ENCODE measurements at places on chromosomes 2 and 18.

GRCh38 chr2:185274718-185275484 lies 463.7 kb upstream of the FSIP2 start:
- DNase-seq = no peak

DNA sequence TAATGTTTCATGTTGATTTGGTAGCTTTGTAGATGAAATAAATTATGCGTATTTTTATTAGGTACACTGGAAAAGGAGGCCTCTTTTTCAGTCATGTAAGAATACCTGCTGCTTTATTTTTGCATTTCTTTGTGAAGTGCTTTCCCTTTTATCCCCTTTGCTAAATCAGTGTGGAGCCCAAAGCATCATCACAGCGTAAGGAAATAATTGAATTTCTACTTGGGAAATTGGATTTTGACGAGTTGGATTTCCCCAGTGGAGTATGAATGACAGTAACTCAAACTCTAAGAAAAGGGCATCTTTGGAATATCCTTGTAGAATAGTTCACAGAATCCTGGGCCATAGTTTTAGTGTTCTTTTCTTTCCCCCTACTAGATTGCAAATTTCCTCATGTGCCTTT lies 97.2 kb downstream of the KCNJ3 start:
- DNase-seq = no peak

- DNase-seq = no peak
These were observed 147.0 kb downstream of the PPP1R1C start for GRCh38 chr2:182132605-182133004.

DNA sequence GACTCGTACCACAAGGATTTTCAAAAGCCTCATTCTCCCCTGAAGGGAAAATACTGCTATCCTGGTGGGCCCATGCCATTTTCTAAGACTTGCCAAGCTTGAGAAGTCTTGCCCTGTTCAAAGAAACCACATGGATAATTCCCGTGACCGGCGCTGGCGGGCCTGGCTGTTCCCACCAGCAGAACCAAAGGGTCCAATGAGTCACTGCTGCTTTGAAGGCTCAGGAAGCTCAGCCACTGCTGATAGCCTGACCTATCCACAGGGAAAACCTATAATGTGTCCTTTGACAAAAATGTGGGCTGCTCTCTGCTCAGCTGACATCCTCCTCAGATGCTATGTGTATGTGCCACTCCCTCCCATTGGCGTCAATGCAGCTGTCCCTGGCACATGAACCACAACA lies 137.9 kb upstream of the RAB12 start:
- DNase-seq = no peak

- no peak for DNase-seq
These were observed 80.0 kb upstream of the ERBB4 start for GRCh38 chr2:212618636-212619035.

DNA sequence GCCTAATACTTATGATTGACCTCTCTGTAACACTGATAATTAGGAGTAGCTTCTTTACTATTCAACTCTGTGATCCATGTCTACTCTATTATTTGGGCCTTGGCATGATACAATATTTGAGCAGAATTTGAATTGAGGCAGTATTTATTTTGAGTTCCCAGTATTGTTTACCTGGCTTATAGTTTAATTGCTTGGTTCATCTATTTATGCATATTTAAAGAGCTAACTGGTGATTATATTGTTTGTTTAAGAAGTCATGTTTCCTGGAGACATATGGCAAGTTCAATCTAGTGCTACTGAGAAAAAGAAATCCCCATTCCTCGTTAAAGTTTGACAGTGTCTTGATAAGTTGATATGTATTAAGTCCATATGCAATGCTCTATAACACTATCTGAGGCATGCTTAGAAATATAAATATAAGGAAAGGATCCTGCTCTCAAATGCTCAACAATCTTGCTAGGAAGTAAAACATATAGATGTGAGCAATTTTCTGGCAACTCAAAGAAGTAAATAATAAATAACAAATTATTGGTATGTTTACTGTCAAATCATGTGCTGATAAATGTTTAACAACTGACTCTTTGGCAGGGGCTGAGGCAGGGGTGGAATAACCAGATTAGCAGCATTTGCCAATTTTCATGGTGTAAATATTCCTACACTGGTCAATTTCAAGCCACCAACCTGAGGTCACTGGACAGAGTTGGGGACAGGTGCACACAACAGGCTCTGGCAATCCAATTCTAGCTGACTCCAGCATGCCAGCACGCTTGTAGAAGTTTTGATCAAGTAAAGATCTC lies 430.2 kb upstream of the PIK3C3 start:
- no peak for DNase-seq

GRCh38 chr18:10856132-10856531 lies 293.2 kb downstream of the PIEZO2 start:
- no peak for DNase-seq

GRCh38 chr18:8339952-8340351 lies 269.3 kb upstream of the RAB12 start:
- DNase-seq = no peak

DNA sequence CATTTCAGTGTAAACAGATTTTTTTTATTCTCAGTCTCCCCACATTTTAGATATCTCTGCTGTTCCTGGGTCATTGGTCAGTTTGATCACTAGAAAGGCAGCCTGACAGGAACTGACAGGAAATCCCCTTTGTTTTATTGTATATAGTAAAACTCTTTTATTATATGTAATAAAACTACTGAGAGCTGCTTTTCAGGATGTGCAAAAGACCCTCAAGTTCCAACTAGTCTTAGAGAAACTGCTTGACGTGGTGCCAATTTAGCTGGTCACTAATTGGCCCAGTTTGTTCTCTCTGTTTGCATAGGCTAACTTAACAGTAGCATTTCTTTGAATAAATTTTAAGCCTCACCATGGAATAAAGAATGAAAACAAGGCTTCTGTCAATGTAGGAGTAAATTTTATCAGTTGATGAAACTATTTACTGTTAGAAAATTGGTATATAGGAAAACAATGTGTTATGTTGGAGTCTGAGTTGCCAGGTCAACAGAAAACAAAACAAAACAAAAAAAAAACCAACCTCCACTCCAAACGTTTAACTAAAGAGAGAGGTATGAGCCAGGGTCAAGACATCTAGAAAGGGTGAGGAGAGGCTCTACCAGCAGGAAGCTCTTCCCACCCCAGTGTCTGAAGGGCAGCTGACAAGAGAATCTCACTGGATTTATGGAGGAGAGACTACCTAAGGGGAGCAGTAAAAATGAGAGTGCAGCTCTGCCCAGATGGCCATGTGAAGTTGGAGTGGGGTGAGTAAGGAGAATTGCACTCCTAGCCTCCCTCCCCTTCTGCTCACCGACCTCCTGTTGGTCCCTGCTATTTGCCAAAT lies 184.6 kb downstream of the ST6GAL2 start:
- DNase-seq = no peak

- no peak for DNase-seq
These were observed 144.7 kb downstream of the GLI2 start for GRCh38 chr2:120880381-120880780.

- DNase-seq = no peak
These were observed 124.8 kb upstream of the NYAP2 start for GRCh38 chr2:225274751-225275150.

- no peak for DNase-seq
These were observed 395.2 kb downstream of the CMPK2 start for GRCh38 chr2:6470518-6470917.

- DNase-seq = no peak
These were observed 415.0 kb upstream of the NRP2 start for GRCh38 chr2:205267323-205267722.

DNA sequence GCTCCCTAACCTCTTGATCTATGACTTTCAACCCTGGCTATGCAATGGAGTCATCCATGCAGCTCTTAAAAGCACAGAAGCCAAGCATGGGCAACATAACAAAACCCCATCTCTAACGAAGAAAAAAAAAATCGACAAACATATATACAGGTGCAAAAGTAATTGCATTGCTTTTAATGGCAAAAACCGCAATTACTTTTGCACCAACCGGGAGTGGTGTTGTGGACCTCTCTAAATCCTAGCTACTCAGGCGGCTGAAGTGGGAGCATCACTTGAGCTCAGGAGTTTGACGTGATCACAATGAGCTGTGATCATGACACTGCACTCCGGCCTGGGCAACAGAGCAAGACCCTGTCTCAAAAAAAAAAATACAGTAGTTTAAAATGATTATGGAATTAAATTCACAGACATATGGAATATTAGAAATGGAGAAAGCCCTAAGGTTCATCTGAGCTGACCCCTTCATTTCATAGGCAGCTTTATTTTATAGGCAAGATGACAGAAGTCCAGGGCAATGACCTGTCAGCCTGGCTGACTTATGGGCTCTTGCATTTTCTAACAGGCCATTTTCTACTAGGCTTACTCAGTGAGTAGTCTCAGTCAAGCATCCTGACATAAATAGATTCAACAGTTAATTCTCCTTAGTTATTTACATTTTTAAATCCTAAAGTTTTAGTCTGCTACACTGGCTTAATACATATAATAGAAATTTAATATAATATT lies 183.8 kb downstream of the ANKRD44 start:
- DNase-seq = no peak

DNA sequence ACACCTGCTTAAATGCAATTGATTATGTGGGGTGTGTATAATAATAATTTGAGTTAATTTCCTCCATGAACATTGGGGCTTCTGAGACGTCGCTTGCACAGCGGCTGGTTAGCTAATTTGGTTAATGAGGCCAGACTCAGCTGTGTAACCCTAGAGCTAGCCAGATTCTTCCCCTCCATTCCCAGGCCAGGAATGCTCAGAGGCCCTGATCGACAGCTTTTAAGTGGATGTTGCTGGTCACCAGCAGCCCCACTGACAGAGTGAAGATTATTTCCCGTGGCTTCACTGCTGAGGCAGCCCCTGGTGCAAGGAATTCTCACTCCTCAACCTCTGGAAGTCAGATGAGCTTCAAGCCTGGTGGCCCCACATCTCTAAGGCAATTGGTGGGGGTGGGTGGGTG lies 12.4 kb upstream of the EPAS1 start:
- no peak for DNase-seq

DNA sequence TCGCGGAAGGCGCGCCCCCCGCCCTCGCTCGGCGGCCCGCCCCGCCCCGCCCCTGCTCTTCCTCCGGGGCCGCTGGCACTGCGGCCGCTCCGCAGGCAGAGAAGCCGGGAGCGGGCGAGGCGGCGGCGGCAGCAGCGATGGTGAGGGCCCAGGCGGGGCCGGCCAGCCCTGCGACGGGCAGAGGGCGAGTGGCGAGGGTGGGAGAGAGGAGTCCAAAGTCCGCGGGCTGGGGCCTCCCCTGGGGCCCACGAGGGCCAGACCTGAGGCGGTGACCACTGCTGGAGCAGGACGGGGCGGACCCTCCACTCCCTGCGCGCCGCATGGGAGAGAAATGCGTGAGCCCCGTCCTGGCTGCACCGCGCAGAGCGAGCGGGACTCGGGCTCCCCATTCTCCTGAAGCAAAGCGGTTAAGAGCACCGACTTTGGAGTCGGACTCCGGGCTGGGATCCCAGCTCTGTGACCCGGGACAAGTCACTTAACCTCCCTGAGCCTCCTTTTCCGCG lies at the start of gene VAMP5:
TSS of gene VAMP5 (plus strand) at position 78 of the 503 bp plus-strand sequence. CDS start at position 138, 60 bp downstream.
- no peak for DNase-seq

- DNase-seq = no peak
These were observed 62.0 kb upstream of the SLC35F5 start for GRCh38 chr2:113818382-113818951.

- DNase-seq = no peak
These were observed 17.9 kb upstream of the RGPD8 start for GRCh38 chr2:112451317-112451716.

DNA sequence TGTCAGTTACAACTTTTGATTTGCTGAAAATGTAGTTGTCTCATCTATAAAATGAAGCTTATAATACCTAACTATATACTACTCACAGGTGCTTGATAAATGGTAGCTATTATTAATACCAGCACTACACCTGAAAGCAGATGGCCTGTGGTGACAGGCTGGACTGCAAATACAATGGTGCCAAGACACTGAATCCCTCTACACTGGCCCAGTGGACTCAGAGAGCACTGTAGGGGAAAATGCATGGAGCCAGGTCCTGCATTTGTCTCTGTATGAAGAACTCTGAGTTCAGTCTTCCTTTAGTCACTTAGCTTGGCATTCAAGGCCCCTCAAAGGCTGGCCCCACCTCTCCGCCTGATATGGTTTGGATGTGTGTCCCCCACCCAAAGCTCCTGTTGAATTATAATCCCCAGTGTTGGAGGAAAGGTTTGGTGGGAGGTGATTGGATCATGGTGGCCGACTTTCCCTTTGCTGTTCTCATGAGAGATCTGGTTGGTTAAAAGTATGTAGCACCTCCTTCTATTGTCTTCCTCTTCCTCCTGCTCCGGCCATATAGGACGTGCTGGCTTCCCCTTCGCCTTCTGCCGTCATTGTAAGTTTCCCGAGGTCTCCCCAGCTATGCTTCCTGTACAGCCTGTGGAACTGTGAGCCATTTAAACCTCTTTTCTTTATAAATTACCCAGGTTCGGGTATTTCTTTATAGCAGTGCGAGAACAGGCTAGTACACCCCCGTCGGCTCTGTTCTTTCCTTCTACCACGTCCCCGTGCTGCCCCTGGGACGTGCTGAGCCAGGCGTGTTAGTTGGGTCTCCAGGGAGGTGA lies 11.1 kb upstream of the NTSR2 start:
- DNase-seq = no peak

DNA sequence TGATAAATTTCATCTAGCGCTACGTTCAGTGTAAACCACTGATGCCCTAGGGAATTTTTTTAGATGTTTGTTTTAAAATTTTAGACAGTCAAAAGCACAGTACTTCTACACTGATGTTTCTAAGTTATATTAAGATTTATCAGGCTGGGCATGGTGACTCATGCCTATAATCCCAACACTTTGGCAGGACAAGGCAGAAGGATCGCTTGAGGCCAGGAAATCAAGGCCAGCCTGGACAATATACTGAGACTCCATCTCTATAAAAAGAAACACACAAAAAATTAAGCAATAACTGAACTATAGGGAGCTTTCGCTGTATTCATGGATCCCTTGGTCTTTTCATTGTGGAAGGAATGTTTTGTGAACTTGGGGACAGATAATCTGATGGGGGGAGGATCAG lies 50.6 kb upstream of the MAPRE2 start:
- no peak for DNase-seq

DNA sequence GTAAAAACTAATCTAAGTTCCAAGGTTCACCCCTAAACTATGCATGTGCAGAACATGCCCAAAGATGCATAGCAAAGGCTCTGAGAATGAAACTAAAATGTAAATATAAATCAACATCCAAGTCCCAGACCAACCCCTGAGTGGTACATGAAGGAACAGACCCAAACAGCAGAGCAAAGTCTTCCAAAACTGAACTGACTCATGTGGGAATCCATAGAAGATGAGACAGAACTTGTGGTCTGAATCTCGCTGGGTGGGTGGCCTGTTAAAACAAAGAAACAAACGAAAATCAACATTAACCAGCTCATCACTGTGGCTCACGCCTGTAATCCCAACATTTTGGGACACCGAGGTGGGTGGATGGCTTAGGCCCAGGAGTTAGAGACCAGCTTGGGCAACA lies 29.5 kb upstream of the ATRAID start:
- DNase-seq = no peak

Measured in activated CD8-positive, alpha-beta memory T cell treated with anti-CD3 and anti-CD28 coated beads for 1 hour (primary cell).